ENCODE measurements at places on chromosomes 6 and 20.

DNA sequence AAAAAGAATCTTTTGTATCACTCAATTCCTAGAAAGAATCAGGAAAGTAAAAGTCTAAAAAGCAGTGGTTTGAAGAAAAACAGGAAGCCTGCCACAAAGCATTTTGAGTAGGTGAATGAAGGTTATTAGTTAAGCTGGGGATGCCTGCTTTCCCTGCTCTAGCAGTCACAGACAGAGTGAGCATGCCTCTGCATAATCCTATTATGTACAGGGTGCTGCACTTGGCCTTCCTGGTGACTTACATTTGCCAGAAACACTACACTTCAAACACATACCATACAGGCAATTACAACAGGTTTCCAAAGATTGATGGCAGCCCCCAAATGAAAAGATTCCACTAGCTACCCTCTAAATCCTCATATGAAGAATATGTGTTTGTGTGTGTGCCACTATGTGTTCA, 130.8 kb downstream of the TPBG start:
- DNase-seq: no peak

GRCh38 chr6:26554447-26554696, 16.2 kb downstream of the HMGN4 start:
- DNase-seq: no peak

- DNase-seq: peak; percentile 41
Measured at GRCh38 chr20:11216451-11217314, 542.9 kb upstream of the JAG1 start.

DNA sequence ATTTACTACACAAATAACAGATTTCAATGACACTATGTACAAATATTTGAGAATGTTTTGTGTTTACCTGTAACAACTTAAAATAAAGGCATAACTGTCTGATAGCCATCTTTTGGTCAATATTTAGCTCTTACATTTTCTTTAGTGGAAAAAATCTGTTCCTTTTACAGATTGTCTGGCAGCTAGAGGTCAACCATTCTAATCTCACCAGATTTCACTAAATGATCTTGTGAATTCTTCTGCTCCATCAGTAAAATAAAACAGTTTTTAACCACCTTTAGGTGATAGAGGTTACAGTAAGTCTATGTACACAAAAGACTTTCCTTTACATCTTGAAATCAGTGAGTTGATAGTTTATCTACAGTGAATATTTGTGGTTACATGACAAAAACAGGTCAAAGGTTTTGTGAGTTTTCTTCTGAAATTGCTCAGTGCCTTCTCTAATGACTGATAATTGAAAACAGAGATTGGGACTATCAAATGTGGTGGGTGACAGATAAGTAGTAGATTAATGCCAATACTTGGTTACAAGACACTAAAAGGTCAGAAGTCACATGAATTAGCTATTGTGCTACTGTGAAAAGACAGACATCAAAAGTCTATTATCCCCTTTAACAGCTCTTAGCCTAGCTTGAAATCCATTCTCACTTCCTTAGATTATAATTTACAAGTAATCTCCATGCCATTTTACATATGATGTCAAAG, 47.4 kb downstream of the BMP5 start:
- DNase-seq: no peak

GRCh38 chr6:1892716-1893115, 283.0 kb downstream of the FOXC1 start:
- DNase-seq: no peak

- no peak for DNase-seq
Measured at GRCh38 chr20:9078826-9079731, 10.2 kb downstream of the PLCB4 start.

DNA sequence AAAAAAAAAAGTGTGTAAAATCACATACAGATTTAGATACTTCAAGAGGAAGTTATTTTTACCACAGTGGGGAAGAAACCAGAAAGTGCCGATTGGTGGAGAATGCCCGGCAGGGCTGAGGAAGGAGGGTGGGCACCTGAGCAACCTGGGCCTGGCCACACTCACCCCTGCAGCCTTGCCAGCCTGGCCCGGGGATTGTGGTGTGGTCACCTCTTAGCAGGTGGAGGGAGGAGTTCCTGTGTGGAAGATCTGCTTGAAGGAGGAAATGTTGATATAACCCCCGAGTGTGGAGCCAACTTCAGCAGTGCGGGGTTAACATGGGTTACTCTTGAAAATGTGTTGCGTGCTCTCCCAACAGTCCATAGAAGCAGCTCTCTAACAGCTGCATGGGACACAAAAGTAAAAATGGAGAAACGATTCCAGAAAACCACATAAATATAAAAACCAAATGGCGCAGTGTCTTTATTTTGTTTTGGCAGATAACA, 14.7 kb downstream of the UST start:
- peak; percentile 16 for DNase-seq

DNA sequence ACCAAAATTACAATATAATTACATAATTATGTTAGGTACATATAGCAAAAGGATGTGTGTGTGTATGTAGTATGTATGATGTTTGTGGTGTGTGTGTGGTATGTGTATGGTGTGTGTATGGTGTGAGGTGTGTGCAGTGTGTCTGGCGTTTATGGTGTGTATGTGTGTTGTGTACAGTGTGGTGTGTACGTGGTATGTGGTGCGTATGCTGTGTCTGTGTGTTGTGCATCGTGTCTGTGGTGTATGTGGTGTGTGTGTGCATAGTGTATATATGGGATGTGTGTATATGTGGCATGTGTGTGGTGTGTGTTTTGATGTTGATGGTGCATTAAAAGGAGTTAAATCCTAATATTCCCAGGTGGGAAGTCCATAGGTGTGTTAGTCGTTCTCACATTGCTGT, 62.8 kb downstream of the PLG start:
- no peak for DNase-seq

- peak; percentile 86 for DNase-seq
Measured at GRCh38 chr6:31822036-31822821, 5.3 kb upstream of the HSPA1B start.

DNA sequence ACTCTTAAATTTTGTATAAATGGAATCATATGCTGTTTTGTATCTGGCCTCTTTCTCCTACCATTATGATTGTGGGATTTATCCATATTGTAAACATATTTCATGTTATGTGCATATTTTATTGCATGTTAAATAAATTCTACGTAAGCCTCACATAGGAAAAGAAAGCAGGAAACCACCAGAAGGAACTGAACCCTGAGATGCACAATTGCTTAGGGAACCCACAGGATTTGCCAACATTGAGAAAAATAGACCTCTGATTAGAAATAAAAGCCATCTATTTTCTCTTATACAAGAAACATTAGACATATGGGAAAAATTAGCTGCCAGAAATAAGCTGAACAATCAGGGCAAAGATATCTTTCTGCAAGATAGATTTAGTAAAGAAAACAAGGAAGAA, 111.2 kb upstream of the CARMIL1 start:
- no peak for DNase-seq

DNA sequence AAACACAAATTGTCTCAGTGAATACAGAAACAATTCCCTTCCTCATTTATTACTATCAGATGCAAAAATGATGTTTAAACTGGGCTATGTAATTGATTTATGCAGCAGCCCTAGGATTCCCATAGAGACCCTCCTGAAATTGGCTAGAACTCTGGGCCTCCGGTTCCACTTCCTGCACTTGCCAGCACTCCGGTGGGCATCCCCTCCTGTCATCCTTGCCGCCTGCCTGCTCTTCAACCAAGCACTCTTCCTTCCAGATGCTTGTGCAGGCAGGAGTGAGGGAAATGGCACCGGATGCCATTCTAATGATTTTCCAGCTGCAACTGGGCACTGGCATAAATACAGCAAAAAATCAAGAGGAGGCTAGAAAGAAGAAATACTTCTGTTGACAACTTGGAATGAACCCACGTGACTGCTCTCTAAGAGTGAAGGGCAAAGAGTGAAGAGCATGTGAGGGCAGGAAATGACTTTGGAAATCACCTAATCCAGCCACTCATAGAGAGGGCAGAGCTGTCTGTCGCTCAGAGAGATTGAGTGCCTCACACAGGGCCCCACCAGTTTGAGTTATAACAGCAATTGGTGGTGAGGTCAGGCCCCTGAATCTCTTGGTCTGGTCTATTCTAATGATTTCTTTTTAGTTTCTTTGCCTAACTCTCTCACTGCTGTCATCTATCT, 3.7 kb upstream of the NEDD9 start:
- no peak for DNase-seq
